T-cell (primary cell): ENCODE measurements at places on chromosomes 2 and 18. TPM values are rescaled to one million over a fixed set of nuclear protein-coding genes. Genes with fewer than 3 reads are reported as not detected.

Gene GPR75
- total RNA-seq, result 2.3 TPM

DNA sequence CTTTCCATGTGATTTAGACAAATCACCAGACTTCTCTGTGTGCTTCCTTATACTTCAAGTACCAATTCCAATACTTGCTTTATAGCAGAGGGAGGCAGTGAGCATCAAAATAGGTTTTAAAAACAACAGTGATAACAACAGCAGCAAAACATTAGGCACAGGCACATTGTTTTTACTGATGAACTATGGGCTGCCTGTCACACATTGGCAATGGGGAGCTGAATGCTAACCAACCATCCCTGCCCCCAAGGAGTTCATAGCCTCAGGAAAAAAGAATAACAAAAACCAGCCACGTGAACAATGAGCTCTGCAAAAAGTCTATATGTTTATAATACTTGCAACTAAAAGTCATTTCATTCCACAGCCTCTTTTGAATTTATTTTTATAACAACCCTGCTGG lies 287.9 kb upstream of the TRIB2 start:
- no peak overlapping the region for H3K27ac ChIP-seq
- no peaks in the 10 kb centered on the region for H3K36me3 ChIP-seq
- H3K4me3 ChIP-seq, result no peak overlapping the region

- H3K27me3 ChIP-seq, result no peaks in the 10 kb centered on the region
- H3K27ac ChIP-seq, result no peak overlapping the region
- DNase-seq, result no peak
- H3K4me3 ChIP-seq, result no peak overlapping the region
Observed at GRCh38 chr2:46850742-46851141, 64.9 kb downstream of the MCFD2 start.

Gene SULT1C4
- total RNA-seq, result not detected
